CD4-positive, alpha-beta T cell (primary cell): ENCODE measurements at places on chromosomes 5 and 9.

- DNase-seq, result peak; percentile 41
Observed at GRCh38 chr5:136082390-136083193, 50.1 kb upstream of the SMAD5 start.

- no peak for DNase-seq
Observed at GRCh38 chr9:520302-520701, 305.6 kb downstream of the DOCK8 start.

- peak; percentile 70 for DNase-seq
Observed at GRCh38 chr5:177402271-177403043, 2.0 kb upstream of the PFN3 start.

DNA sequence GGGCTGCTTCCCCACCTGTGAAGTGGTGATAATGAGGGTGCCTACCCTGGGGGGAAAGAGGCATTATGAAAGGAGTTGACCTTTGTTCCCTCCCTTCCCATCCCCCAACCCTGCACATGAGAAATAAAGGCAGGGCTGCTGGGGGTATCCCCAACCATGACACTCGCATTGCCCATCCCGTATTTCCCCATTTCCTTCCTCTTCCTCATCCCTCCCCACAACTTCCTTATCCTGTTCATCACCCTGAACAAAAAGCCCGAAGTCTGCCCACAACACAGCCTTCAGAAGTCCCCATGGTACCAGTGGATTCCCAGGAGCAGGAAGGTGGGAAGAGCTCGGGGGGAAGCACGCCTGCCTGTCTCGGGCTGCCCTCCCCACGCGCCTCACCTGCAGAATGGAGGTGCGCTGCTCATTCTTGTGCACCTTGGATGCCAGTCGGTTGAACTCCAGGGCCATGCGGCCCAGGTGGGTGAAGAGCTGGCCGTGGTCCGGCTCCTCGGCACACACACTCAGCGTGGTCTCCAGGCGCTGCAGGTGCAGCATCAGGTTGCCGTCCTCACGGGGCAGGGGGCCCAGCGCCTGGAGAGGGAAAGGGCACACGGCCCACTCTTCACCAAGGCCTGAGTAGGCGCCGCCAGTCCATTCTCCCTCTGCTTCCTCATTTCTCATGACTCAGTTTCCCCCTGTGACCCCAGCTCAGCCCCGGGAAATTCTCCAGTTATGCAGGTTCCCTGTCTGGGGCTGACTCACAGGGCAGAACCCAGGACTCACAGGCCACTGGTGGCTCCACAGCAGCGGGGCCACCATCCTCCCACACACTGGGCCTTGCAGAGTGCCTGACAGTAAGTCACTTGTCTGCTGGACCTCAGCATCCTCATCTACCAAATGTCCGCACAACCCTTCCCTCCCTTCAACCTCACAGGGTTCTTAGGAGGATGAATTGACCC, 24.2 kb downstream of the TNIP1 start:
- DNase-seq, result no peak

DNA sequence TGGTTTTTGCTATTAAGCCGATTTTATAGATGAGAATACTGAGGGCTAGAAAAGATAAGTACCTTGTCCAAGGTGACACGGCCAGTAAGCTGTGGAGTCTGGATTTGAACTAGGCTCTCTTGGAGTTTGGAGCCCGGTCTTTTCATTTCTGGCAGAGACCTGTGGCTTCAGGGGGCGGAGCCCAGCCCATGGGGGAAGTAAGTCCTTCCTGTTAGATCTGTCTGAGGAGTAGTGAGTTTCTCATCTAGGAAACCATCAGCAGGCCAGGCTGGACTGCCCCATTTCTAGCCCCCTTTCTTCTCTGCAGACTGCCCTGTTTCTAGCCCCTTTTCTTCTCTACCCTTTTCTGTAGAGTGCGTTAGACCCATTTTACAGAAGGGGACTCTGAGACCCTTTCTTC, 521 bp upstream of the PTGS1 start:
- no peak for DNase-seq

DNA sequence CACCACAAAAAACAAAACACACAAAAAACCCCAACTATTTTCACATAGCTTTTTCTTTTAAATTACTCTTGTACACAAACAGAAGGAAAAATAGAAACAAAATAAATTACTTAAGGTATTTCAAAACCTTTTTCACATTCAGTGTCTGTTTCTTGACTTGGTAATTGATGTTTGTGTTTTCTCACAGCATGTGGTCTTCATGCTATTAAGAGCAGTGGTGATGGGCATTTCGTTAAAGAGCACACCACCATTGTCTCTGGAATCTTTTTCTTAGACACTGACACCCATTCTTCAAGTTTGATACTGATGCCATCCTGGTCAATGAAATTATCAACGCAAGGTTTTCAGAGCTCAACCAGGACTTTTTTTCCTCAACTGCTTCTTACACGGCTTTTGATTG, 63.8 kb downstream of the SLC28A3 start:
- no peak for DNase-seq

- DNase-seq, result no peak
Observed at GRCh38 chr5:179387151-179388110, 42.2 kb upstream of the ADAMTS2 start.

DNA sequence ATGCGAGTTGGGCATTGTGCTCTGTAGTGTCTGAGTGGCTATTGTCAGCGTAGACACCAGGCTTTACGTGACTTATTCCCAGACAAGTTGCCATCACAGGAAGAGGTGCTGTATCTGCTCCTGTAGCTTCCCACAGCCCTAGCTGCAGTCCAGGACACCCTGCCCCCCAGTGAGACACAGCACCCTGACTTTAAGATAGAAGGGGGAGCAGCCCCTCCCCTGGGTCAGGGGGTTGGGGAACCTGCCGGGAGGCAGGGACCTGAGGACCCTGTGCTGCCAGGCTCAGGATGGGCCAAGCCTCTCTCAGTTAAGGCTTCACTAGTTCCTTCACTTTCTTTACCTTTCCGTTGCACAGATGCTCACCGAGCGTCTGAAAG, 75.4 kb downstream of the NEK6 start:
- no peak for DNase-seq

DNA sequence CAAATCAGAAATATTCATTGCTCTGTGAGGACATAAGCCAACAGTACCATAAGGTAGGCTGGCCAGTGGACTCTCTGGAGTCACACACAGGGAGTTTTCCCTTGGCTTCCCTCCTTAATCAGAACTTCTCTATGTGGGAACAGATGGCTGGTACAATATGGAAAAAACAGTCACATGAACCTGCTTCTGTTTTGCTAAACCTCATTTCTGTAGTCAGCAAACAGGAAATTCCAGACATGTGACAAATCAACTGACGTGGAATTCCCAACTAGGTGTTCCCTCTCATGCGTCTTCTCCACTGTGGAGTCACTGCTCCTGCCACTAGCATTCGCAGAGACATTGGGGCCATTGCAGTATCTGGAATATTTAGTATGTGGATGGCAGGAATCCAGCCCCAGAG, 617.6 kb downstream of the KIF4B start:
- DNase-seq, result no peak

- no peak for DNase-seq
Observed at GRCh38 chr5:155711882-155712281, 615.1 kb upstream of the SGCD start.

- peak; percentile 2 for DNase-seq
Observed at GRCh38 chr9:19127871-19128500, 694 bp upstream of the PLIN2 start.

GRCh38 chr9:95277509-95277908, 40.0 kb downstream of the FANCC start:
- DNase-seq, result no peak

DNA sequence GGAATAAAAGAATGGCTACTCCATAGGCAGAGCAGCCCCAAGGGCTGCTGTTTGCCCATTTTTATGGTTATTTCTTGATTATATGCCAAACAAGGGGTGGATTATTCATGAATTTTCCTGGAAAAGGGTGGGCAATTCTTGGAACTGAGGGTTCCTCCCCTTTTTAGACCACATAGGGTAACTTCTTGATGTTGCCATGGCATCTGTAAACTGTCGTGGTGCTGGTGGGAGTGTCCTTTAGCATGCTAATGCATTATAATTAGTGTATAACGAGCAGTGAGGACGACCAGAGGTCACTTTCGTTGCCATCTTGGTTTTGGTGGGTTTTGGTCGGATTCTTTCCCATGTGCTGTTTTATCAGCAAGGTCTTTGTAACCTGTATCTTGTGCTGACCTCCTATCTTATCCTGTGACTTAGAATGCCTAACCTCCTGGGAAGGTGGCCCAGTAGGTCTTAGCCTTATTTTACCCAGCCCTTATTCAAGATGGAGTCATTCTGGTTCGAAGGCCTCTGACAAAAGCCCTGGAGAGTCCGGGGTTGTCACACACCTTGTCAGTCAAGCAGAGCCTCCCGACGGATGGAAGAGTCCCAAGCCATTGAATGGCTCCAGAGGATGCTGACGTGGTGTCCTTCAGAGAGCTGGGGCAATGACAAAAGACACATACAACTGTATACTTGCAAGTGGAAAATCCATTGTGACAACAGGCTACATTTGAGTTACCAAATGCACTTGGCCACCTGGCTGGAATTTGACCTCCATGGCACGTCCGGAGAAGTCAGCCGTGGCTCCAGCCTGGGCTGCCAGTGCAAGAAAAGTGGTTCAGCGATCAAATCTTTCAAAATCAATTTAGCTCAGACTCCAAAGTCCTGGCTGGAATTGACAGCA, 67.1 kb upstream of the CLINT1 start:
- DNase-seq, result no peak

- no peak for DNase-seq
Observed at GRCh38 chr9:87309236-87309635, 188.4 kb upstream of the DAPK1 start.

GRCh38 chr5:1211701-1212100, 10.3 kb downstream of the SLC6A19 start:
- DNase-seq, result no peak

GRCh38 chr9:116572095-116572748, 114.9 kb upstream of the TRIM32 start:
- DNase-seq, result no peak

DNA sequence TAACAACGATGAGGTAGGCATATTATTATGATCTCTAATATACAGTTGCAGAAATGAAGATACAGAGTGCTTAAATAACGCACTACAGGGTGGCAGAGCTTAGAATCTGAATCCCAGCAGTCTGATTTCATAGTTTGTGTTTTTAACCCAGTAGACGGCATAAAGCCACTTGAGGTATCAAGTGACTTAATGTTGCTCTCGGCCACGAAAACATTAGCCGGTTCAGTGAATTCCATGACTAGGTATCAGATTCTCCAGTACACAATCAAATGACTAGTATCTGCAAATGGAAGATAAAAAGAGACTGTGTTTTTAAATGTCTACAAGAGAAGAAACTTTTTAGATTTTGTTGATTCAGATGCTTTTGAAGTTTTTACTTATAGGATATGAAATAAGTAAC, 24.8 kb downstream of the SMC2 start:
- DNase-seq, result no peak

DNA sequence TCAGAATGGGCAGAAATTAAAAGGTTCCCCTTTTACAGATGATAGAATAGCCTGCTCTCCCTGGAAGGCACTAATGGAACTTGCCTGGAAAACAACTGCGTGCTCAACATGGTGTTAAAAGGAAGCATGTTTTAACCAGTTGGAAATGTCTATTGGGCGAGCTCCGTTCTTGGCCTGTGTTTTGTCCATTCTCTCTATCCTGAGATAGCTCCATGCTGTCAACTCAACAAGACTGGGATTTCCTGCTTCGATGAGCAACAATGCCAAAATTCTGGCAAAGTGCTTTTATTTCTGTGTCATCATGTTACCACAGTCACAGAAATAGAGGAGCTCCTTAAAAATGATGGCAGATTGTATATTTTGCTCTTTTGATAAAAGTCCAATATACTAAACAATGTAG, 198.3 kb downstream of the PLK2 start:
- no peak for DNase-seq

DNA sequence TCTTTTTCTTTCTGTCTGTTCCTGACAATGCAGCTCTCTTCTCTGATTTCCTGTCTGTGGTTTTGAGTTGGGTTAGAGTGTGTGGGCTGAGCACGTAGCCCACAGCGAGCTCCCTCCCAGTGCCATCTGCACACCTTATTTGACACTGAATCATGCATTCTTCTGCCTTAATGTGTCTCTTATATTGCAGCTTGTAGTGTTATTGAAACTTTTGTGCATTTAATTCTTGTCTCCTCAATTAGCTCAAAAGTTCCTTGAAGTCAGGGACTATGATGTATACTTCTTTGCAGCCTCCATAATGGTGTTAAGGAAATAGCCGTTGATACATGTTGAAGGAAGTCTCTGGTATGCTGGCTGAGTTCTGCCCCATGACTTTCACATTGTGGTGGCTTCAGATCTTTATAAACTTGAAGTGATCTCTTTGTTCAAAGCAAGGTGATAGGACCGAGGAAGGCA, 576.2 kb upstream of the CLINT1 start:
- DNase-seq, result no peak

- DNase-seq, result no peak
Observed at GRCh38 chr5:174413567-174414314, 310.6 kb upstream of the MSX2 start.

DNA sequence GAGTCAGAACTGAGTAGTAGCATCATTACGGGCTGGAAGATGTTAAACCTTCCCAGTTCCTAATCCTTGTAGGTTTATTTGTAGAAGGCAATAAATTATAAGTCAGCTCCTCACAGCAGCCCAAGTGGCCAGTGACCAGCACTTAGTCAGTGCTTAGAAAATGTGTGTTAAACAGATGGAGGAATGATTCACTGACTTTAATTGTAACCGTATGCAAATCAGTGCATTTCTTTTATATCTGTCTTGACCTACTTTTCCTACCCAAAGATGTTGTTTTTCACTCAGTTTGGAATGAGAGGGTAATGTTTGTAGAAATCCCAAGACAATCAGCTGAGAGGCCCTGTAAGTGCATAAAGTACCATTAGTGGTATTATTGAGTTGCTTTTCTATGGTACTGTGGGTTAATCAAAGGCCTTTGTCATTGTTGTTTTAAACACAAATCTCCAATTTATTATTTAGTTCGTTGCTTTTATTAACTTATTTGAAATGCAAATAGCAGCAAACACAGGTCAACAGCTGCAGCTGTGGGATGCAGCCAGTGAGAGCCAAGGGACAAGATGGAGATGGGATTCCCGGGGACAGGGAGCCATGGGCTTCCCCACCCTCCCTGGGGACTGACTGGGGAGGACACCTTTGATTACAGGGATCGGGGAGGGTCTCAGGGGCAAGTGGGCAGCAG, 49.8 kb downstream of the MAP1B start:
- no peak for DNase-seq

DNA sequence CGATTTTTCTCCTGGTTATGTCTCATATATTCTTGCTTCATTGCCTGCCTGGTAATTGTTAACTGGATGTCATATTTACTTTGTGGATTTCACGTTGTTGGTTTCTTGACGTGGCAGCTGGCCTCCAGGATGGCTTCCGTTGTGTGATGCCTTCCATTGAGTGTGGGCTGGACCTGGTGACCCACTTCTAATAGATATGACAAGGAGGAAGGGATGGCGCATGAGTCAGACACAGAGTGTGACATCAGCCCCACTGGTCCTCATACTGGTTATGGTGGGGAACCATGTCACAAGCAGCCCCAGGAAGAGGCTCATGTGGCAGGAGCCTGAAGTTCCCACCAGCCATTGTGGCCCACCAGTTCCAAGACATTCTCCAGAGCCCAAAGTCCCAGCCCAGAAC, 6.4 kb upstream of the PAEP start:
- no peak for DNase-seq

GRCh38 chr5:129856325-129856724, 47.9 kb upstream of the CHSY3 start:
- DNase-seq, result no peak

- no peak for DNase-seq
Observed at GRCh38 chr9:114677418-114677817, 4.6 kb downstream of the TEX48 start.
